Activated CD4-positive, alpha-beta T cell treated with anti-CD3 and anti-CD28 coated beads for 1 hour (primary cell): ENCODE measurements at places on chromosomes 5 and 9.

GRCh38 chr5:132110930-132111329 lies 37.3 kb downstream of the CSF2 start:
- no peak for DNase-seq

DNA sequence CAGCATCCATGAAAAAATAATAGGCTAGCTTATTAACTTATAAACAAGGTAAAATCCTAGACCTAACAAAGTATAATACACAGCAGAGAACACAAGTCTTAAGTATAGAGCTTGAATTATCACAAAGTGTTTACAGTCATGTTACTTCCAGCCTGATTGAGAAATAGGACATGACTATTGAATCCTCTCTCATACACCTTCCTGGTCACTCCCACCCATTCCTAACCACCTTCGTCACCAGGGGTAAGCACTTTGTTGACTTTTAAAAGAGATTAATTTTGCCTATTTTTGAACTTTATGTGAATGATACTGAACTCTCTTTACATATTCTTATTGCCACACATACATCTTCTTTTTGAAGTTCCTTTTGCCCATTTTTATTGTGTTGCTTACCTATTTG lies 325.8 kb downstream of the PJA2 start:
- DNase-seq = no peak

GRCh38 chr9:8571643-8572042 lies 772.1 kb upstream of the DMAC1 start:
- DNase-seq = no peak

GRCh38 chr5:38926121-38926520 lies 80.3 kb downstream of the OSMR start:
- DNase-seq = no peak

- no peak for DNase-seq
Measured at GRCh38 chr9:652914-653313, 188.6 kb upstream of the DMRT1 start.

DNA sequence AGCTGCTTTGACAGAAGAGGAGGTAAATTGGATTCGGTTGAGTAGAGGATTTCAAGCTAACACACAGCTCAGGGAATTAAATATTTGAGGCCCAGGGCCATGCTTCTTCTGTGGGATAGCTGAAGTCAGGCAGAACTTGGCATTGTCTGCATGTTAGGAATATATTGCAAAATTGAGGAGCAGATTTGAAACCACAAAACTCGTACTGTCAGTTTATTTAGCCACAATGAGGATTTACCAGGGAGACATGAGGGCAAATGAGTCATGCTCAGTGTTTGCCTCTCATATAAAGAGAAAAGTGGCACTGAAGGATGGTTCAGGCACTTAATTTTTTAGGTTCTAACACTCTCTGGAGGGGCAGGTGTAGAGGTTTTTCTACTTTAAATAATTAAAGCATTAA lies 83.0 kb upstream of the PRLR start:
- DNase-seq = no peak

DNA sequence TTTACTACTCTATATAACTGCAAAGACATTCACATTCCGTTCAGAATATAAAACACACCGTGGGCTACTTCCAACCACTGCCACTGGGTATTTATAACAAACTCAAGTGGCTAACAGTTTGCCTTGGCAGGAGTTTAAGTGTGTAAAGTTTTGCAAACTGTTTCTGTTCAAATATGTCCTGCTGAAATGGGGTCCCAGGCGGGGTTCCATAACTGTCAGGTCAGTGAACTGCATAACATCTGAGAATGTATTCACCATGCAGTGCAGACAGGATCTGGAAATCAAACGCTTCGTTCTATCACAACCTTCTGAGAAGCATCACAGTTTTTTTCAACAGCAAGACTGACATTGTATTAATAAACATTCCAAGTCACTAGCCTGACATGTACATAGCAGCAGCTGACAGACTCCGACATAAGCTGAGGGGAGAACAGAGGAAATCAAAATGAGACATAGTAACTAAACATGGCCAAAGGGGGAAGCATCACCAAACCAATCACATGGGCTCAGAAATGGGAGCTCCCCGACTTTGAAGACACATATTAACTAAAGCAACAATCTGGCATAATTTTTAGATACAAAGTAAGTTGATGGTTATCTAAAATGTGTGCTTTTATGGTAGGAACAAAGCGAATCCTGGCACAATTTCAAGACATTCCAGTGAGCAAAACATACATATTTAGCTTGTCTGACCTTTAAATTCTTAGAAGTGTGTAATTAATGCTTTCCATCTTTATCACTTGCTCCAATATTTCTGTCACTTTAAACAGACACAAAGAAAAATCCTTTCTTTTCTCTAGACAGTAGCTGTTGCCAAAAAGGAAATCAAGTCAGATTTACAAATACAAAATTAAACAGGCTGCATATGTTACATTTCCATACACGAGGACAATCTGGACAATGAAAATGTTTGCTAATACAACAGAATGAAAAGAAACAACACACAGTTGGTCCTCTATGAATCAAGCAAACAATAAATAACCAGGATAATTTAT lies 156.8 kb downstream of the MAPKAP1 start:
- no peak for DNase-seq

- no peak for DNase-seq
Measured at GRCh38 chr5:157984611-157985010, 125.7 kb upstream of the CLINT1 start.

DNA sequence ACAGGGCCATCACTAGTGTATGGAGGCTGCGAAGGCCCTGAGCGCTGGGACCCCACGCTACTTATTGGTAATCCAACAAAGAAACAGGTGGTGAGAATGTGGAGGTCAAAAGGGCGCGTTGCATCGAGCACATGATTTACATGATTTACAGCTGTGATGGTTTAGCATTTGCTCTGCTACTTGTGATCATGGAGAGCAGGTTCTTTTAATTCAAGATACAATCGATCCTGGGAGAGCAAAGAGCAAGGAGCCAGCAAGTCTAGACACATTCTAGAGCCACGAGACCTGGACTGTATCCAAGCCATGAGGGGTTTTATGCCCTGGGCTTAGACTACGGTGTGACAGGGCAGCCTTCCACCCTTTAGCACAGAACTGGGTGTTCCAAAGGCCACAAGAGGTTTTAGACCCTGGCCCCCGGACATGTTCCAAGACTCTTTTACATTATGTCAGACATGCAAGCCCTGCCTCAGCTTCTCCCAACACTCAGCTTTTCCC lies 47.0 kb upstream of the CLK4 start:
- no peak for DNase-seq

- no peak for DNase-seq
Measured at GRCh38 chr5:40150896-40151295, 528.8 kb upstream of the PTGER4 start.

DNA sequence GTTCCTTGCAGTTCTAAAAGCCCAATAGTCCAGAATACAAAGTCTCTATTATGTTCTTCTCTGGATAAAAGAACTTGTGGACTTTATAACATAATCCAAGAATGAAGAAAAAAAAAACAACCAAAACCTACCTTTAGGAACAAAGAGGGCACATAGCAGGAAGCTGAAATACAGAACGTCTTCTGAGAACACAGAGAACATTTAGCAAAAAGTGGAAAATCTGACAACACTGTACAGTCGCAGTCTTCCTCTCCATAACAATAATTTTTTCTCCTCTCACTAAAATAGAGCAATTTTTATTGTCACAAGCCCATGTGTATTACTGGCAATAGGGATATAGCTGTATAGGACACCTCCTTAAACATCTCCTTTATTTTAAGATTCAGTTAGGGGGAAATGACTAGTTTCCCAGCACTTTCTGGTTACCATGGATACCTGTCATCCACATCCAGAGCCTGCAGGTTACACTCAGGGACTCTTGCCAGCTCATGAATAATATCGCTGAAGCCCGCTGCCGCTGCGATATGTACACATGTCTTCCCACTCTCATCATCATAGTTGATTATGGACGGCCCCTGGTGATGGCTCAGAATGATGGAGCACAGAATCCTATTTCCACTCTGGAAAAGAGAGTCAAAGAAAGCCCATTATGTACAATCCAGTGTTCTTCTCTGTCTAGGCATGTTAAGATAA lies 106.5 kb downstream of the ANKRD55 start:
- DNase-seq = no peak

GRCh38 chr5:122401976-122402725 lies 90.1 kb downstream of the SNCAIP start:
- no peak for DNase-seq

- DNase-seq = no peak
Measured at GRCh38 chr5:14574891-14575508, 6.6 kb upstream of the OTULINL start.

- no peak for DNase-seq
Measured at GRCh38 chr9:115057559-115057958, 60.4 kb downstream of the TNC start.

GRCh38 chr5:63101870-63102269 lies 523.3 kb downstream of the LRRC70 start:
- DNase-seq = no peak

GRCh38 chr5:40404613-40405012 lies 275.1 kb upstream of the PTGER4 start:
- DNase-seq = no peak

DNA sequence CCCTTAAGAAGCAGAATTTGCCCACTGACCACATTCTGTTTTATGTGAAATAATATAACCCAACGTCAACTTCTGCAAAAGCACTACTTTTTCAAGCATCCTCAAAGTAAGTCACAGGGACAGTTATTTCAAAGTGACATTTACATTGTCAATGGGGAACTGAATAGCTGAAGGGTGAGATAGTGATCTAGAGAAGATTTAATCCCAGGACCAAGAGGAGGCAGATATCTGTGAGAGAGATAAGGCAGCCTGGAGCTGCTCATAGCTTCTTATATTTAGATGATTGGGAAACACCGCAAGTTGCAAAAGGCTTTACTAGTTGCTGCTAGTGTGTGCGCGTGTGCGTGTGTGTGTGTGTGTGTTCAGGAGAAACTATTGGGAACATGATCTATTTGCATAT lies 210.4 kb upstream of the RFX3 start:
- DNase-seq = no peak

- DNase-seq = no peak
Measured at GRCh38 chr9:37971108-37971459, 67.2 kb upstream of the SLC25A51 start.

DNA sequence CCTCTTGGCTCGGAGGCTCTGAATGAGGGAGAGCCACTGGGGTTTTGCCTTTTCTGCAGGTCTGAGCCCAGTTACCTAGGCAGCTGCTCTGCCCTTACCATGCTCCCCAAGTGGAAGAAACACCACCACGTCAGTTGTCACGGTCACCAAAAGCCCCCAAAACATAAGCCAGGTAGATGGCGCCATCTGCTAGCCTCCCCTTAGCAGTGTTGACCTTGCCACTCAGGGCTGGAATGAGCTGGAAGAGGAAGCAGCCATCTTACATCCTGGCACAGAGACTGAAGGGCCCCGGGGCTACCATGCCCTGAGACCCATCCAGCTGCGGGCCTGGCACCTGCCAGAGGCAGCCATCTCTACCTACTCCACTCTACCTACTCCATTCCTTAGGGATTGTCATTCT lies 7.4 kb downstream of the ZER1 start:
- no peak for DNase-seq

DNA sequence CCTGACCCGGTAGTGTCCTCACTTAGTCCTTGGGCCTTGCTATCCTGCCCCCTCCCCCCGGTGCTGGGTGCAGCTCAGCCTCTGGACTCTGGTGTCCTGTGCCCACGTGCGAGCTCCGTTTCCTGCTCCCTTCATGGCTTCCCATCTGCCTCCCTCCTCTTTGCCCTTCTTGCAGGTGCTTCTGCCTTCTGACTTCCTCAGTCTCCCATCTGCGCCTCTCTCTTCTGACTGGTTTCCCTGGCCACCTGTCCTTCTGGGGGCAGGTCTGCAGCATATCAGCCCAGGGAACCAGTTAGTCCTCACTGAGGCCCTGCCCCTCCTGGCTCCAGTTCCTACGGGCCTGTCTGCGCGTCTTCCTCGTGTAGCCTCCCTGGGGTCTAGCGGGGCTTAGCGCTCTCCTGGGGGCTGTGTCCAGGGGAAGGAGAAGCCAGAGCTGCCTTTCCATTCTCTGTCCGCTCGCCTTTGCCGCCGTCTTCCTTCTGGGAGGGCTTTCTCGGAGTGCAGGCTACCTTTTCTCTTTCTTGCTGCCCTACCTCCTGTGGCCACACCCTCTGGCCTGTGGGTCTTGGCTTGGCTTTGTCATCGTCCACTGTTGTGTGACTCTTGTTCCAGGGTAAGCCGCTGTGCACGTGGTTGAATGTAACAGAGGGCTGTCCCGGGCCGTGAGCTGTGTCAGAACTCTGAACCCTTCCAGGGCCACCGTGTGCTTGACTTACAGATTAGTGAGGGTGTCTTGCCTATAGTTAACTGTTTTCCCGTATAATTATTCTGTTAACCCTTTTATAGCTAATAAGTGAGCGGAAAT lies 51.8 kb downstream of the EHMT1 start:
- no peak for DNase-seq

DNA sequence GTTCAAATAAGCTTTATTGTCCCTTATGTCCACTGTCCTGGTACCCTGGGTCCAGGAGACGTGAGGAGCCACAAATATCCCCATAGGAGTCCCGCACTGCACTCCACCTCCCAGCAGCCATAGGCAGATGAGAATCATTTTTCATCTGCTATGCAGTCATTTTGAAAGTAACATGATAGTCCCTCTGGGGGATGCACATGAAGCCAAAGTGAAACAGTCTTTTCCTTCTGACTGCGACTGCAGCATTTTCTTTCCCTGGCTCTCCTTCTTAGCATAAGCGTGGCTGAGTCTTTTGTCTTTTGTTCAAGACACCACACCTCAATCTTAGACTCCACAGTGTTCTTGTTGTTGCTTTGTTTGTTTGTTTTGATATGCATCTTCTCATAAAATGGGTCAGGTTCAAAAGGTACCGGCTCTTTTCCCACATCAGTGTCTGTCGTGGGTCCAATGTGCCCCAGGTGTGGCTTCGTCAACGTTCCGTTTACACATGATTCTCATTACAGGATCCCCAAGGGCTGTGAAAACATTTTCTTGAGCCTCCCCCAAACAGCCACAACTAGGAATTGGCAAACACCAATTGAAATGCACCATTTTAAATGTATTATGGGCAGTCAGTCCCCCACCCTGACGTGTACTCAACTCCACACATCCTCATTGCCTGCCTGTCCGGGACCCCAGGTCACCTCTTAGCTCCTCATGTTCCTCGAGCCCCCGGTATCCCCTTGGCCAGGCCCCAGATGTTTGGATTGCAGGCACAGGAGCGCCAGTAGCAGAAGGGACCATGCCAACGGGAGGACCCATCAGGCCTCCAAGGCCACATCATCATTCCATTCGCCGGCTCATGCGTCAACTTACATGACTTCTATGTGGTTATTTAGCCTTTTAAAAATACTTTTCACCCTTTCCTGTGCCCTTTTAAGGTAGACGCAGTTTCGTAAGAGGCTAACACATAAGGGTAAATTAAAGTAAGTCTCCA lies 237.8 kb upstream of the DAPK1 start:
- DNase-seq = no peak

DNA sequence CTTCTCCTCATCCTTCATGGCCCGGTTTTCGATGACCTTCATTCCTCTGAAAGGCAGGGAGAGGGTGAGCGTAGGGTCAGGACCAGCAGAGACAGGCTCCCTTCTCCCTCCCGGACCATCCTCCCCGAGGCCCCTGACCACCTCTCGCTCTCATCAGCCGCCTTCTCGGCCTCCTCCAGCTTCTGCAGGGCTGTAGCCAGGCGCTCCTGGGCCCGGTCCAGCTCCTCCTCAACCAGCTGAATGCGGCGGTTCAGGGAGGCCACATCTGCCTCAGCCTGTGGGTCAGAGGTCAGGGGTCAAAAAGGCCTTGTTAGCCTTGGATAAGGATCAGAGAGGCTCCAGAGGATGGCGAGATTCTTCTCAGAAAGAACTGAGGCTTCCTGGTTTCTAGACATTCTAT lies 4.2 kb downstream of the TPM2 start:
- no peak for DNase-seq

- DNase-seq = no peak
Measured at GRCh38 chr9:116368680-116369079, 215.1 kb downstream of the PAPPA start.

GRCh38 chr5:56140073-56140472 lies 93.1 kb downstream of the ANKRD55 start:
- DNase-seq = no peak
